Astrocyte of the hippocampus (primary cell): ENCODE measurements at places on chromosomes 3 and 15.
A peak's percentile ranks its signal among the peaks of the same experiment; 100 is the strongest.

DNA sequence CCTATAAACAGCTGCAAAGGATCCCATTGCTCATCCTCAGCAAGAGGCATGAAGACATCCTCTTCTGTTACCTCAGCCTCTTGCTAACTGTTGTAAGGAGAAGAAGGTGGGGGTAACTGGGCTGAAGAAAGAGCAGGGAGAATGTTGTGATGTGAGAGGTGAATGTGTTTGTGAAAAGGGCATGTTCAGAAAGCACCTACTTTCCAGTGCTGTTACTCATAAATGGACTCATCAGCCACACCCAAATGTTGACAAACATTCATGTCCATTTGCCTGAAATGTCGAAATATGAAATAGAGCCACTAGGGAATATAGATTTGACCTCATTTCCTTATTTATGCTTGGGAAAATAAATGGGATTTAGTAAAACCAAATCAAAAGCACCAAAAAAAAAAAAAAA, 12.6 kb downstream of the SLC24A1 start:
- no peak for DNase-seq

DNA sequence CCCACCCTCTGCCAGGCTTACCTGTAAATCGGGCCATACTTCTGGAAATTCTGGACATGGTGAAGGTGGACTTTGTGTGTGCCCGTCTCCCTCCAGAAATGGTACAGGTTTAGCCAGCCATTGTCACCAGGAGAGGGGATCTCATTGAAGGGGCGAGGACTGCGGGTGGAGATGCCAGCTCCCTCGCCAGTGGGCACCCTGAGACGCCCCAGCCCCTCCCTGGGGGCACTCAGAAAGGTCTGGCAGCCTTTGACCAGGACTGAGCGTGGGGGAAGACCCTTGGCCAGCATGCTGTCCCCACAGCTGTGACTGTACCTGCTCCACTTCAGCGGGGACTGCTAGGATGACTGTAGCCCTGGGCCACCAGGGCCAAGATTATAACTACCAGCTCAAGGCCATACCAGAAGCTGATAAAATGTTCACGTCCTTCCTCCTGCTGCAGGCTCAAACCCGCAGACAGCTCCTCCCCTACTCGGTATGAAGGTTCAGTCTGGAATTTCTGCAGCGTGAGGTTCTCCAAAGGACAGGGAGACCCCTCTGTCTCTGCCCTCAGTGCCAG, at the start of gene CYP11A1:
Gene CYP11A1 (minus strand): TSS at position 351 of the 559 bp plus-strand sequence. CDS start 61 bp downstream, at position 290.
- DNase-seq: no peak

- DNase-seq: no peak
These were observed 333.2 kb upstream of the TRIM42 start for GRCh38 chr3:140344601-140345205.

GRCh38 chr3:65894679-65895453, 143.9 kb downstream of the MAGI1 start:
- DNase-seq: no peak

DNA sequence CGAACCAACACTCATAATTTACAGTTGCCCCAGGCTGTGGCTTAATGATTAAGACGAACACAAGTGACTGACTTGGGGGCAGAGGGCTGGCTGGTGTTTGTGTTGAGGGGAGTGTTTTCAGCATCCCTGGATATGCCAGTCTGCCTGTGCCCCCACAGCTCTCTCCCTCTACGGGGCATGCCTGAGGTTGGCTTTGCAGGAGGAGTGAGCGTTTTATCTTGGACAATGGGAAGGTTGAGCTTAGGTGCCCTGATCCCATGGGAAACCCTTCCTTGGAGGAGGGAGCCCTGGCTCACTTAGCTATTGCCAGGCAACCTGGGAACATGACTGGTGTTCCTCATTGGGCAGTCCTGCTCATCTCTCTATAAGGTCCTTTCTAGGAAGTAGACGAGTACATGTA, 17.6 kb downstream of the FAM107A start:
- DNase-seq: no peak

GRCh38 chr3:170421111-170421641, 2.5 kb downstream of the CLDN11 start:
- peak; percentile 29 for DNase-seq

- DNase-seq: peak; percentile 54
These were observed 1.3 kb upstream of the LRRC58 start for GRCh38 chr3:120350401-120350941.

GRCh38 chr3:25781758-25782594, 1.3 kb downstream of the NGLY1 start:
- no peak for DNase-seq

DNA sequence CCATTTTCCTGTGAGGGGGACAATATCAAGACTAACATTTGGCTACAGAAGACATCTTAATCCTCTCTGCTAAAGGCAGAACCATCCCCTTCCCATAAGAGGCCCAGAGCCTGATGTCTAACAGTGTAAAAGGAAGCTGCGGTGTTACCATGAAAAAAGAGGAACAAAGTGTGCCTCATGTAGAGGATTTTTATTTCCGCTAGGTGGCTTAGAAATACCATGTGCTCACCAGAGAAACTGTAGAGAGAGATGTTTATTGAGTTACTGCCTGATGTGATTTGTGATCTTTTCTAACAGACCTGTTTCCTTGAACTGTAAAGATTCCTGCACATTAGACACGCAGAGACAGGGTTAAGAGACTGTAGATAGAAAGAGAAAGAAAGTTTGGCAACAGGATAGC, 22.0 kb downstream of the OR5H15 start:
- peak; percentile 0 for DNase-seq

DNA sequence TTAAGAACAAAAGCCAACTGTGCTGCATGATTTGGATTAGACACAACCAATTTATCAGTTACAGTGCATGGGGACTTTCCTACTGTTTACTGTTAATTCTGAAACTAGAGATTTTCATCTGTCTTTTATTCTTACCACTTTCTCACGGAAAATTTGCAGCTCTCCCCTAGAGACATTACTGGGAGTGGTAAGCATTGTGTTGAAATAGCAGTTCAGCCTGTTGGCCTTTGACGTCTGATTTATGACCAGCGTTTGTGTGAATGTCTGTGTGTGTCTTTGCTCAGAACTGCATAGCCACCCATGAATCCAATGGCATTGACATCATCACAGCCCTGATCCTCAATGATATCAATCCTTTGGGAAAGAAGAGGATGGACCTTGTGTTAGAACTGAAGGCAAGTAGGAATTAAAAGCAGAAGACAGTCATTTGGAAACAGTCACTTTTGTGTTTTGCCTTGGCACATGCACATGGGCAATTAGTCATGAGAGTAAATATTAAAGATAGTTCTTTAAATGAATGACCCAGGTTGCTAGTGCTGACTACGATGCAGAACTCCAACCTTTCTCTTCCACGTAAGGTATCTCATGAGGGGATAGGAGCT, 202.2 kb upstream of the BHLHE40 start:
- DNase-seq: no peak

GRCh38 chr3:128338536-128339330, 128.0 kb downstream of the DNAJB8 start:
- DNase-seq: no peak

- DNase-seq: no peak
These were observed 383.6 kb upstream of the NR2F2 start for GRCh38 chr15:95946926-95947325.

DNA sequence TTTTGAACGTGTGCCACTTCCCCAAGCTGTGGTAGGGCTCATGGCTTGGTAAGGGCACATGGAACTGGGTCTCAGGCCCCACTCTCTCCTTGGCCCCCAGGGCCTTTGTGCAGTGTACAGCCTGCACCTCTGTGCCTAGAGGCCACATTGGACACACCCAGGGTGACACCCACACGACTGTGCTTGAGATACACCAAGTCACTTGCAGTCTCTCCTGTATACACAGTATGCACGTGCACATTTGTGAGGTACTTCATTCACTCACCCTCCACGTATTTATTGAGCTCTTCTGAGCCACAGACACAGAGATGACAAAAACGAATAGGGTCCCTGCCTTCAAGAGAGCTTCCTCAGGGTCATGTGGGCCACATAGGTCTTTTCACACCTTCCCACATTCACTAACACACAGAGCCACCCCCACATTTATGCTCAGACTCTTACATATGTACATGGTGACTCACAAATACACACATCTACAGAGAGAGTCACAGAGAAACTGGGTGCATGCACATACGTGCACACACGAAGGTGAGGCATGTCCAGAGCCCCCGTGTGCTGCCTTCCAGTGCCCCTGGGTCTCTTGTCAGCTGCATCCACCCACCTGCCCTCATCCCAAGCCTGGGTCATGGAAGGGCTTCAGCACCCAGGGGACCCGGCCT, 9.8 kb upstream of the TMEM115 start:
- DNase-seq: no peak

- no peak for DNase-seq
These were observed 109.3 kb upstream of the FOXB1 start for GRCh38 chr15:59894835-59895234.

GRCh38 chr3:126481808-126482502, 6.3 kb upstream of the ZXDC start:
- DNase-seq: no peak

DNA sequence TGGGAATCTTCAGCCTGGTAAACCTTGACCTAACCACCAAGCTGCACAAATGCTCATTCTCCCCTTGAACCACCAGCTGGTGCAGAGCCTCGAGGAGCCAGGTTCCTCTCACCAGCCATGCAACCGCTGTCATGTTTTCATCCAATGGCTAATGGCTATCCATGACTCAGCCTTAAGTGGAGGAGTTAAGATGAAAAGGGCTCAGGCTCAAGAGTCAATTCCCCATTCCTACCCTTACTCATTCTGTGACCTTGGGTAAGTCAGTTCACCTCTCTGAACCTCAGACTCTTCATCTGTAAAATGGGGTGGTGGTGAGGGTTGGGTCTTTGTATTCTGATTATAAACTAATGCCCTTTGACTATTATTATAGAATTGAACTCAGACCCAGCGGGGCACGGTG, 515.6 kb downstream of the SHQ1 start:
- no peak for DNase-seq

- peak; percentile 95 for DNase-seq
These were observed 175.7 kb downstream of the TNIK start for GRCh38 chr3:171284308-171285075.

DNA sequence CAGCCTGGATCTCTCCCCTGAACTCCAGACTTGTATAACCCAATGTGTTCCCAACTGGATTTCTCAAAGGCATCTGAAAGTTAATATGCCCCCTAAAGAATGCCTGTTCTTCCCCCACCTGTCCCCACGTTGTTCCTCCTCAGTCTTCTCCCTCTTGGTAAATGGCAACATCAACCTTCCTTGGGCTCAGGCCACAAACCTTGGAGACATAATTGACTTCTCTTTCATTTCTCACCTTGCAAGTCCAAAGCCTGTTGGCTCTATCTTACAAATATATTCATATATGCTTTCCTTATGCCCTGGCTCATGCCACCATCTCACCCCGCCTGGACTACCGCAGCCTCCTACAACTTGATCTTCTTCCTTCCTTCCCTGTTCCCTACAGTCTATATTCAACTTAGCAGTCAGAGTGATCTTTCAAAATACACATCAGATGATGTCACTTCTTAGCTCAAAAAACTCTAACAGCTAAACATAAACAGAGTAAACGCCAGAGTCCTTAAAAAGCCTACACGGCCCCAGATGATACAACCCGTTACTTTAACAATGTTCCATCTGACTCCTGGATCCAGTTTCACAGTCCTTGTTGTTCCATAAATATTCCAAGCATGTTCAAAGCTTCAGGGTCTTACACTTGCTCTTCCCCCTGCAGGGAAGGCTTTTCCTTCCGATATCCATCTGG, 66.2 kb downstream of the ETV5 start:
- no peak for DNase-seq

- no peak for DNase-seq
These were observed 349 bp downstream of the PPIB start for GRCh38 chr15:64162478-64162868.
